Breast epithelium (tissue), 4 donors: ENCODE measurements at places on chromosomes 5 and 9. TPM values are rescaled to one million over a fixed set of nuclear protein-coding genes. Genes with fewer than 3 reads are reported as not detected.

DNA sequence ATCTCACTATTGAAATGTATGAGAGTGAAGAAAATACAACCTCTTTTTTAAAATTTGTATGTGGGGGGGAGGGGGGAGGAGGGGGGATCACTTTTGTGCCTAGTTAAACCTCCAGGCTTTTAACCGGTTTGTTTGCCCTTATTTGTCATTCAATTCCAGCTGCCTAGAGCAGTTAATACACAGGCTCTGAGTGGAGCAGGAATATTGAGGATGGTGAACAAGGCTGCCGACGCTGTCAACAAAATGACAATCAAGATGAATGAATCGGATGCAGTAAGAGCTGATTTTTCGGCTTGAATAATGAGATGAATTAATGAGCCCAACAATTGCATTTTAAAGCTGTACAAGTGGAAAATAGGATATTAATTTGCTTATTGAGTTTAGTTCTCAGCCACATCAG, 28.7 kb upstream of the SNX24 start:
- no peaks in the 10 kb centered on the region for H3K27me3 ChIP-seq
- peaks cover 5% of the 10 kb centered on the region for H3K36me3 ChIP-seq
- no peaks in the 10 kb centered on the region for H3K4me1 ChIP-seq
- H3K4me3 ChIP-seq = no peak overlapping the region

DNA sequence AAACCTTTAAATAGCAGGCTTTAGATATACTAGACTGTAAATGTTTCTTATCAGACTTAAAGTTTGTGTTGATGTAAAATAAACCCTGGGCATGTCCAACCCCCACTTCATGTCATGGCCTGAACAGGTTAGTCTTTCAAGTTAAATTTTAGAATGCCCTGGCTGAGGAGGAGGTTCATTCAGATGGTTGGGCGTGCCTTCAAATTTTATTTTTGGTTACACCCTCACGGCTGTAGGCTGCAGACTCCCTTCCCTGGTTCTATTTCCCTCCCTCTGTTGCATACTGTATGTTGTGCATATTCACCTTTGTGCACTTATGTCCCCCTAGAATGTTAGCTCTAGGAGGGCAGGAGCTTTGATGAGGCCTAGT, 5.3 kb upstream of the BICD2 start:
- H3K4me3 ChIP-seq = no peak overlapping the region
- no peaks in the 10 kb centered on the region for H3K27me3 ChIP-seq
- H3K36me3 ChIP-seq = no peaks in the 10 kb centered on the region
- no peak overlapping the region for H3K27ac ChIP-seq
- DNase-seq = no peak
- H3K4me1 ChIP-seq = peaks cover 6% of the 10 kb centered on the region

Gene RNF208
- total RNA-seq = 1.8 TPM

- DNase-seq = no peak
- H3K4me1 ChIP-seq = no peaks in the 10 kb centered on the region
- H3K27ac ChIP-seq = no peak overlapping the region
- no peaks in the 10 kb centered on the region for H3K27me3 ChIP-seq
- H3K36me3 ChIP-seq = no peaks in the 10 kb centered on the region
These were observed 202.5 kb downstream of the EFNA5 start for GRCh38 chr5:107468276-107468675.

GRCh38 chr5:1315018-1315708, 20.3 kb upstream of the TERT start:
- H3K4me1 ChIP-seq = no peaks in the 10 kb centered on the region
- no peaks in the 10 kb centered on the region for H3K27me3 ChIP-seq
- H3K4me3 ChIP-seq = no peak overlapping the region
- no peak overlapping the region for H3K27ac ChIP-seq
- DNase-seq = no peak

- no peaks in the 10 kb centered on the region for H3K27me3 ChIP-seq
- no peaks in the 10 kb centered on the region for H3K36me3 ChIP-seq
- no peak overlapping the region for H3K27ac ChIP-seq
- DNase-seq = no peak
These were observed 1226.8 kb upstream of the NUDT12 start for GRCh38 chr5:104789366-104789765.
